ENCODE measurements at places on chromosomes 5 and 9.

DNA sequence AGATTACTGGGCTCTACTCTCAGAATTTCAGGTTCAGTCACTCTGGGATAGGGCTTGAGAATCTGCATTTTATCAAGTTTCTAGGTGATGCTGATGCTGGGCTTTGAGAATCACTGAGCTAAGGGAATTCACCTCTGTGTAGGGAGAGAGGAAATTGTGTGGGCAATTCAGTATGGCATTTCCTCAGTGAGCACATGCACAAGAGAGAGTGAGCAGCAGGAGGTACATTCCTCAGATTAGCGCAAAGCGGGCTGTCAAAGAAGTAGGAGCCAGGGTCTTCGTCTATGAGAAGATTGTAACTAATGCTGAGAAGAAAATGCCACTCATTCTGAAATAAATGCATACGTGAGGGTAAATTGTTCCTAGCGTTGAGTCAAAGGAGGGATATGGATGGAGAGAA, 175.9 kb downstream of the KIF4B start:
- DNase-seq, result no peak

DNA sequence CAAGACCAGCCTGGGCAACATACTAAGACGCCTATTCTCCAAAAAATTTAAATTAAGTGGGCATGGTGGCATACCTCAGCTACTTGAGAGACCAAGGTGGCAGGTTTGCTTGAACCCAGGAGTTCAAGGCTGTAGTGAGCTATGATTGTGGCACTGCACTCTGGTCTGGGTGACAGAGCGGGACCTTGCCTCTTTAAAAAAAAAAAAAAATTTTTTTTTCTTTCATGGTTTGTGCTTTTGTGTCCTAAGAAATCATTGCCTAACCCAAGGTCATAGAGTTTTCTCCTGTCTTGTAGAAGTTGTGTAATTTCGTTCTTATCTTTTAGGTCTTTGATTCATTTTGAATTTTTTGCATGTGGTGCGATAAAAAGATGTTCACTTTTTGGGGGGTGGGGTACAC, 12.3 kb downstream of the GPBP1 start:
- no peak for DNase-seq

- DNase-seq, result no peak
Observed at GRCh38 chr5:156528673-156529072, 201.7 kb downstream of the SGCD start.

- peak; percentile 75 for DNase-seq
Observed at GRCh38 chr9:134372581-134373267, 46.5 kb downstream of the RXRA start.

- DNase-seq, result peak; percentile 54
Observed at GRCh38 chr5:41869151-41869723, 988 bp downstream of the OXCT1 start.

DNA sequence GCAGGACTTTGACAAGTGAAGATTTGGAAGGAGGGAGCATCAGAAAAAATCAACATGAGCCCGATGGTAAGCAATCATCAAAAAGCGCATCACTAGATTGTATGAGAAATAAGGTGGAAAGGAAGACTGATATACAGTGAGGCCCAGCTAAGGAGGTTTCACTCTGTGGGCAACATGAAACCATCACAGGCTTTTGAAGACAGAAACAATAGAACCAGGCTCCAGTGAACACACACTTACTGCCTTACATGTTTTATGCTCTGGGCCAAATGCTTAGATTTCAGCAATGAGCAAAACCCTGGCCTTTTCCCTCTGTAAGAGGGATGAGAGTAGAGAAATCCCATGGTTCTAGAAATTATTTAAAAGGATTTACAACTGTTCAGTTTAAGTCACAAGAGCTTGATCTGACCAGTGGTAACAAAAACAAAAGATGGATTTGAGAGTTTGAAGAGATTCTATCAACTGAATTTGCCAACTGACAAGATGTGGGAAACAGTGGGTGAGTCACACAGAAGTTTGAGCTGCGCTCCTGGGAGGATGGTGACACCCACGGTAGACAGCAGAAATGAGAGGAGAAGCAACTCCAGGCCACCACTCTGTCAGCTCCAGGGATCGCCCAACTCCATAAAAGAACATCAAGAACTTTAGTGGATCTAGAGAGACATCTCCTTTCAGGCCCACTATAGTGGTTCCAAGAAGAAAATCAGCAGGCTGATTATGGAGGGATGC, 261.8 kb downstream of the MCTP1 start:
- DNase-seq, result no peak

GRCh38 chr9:132732326-132733259, 62.3 kb downstream of the GTF3C4 start:
- DNase-seq, result no peak

GRCh38 chr9:76609285-76610010, 150.5 kb downstream of the GCNT1 start:
- DNase-seq, result no peak

- no peak for DNase-seq
Observed at GRCh38 chr9:97064176-97064575, 25.2 kb upstream of the CTSV start.

DNA sequence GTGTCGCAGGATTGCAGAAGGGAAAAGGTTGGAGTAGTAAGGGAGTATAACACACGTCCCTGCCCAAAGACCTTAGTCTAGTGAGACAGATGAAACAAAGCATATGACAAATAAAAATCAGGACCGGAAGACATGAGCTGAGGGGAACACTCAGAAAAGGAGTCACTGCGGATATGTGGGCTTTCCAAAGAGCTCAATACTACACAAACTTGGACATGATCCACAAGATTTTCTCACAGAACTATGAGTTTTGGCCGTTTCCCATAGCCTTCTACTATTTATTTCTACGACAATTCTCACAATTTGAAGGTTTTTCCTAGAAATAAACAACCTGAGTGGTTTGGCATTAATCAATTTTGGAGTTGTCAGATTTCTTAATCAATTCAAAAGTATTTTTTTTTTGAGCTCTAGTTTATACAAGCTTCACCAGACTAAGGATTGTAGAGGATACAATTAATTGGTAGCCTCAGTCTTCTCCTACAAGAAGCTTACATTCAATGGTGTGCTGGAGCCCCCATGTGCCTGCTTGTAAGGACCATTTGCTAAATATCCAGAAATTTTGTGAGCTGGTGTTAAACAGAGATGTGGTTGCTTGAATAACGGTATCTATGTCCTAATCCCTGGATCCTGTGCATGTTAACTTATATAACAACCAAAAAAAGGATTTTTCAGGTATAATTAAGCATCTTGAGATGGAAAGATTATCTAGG, 91.4 kb downstream of the ADAMTS12 start:
- no peak for DNase-seq

- no peak for DNase-seq
Observed at GRCh38 chr9:116298878-116299391, 145.3 kb downstream of the PAPPA start.

DNA sequence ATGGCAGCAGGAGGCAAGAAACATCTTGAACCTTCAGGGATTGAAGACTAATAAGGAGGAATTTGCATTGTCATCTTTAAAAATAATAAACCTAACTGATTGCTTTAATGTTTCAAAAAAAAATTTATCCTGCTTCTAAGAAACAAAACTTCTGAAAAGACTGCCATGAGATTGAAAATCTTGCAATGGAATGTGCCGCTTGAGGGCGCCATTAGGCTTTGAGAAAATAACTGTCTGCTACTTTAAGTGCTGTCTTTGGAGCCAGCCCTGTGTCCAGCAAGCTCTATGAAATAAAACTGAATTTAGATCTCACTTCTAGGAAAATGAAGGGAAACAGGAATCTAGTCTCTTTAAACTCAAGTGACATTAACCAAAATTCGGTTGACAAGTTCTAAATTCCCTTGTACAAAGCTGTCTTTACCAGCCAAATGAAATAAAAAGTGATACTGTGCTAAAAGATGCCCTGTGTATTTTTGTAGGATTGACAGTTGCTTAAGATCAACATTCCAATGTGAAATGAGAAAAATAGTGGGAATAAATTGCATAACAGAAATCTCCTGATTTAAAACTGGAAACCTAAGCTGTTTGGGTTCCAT, 79.4 kb downstream of the ESM1 start:
- no peak for DNase-seq

GRCh38 chr5:142107736-142108431, 695 bp upstream of the NDFIP1 start:
- DNase-seq, result no peak

GRCh38 chr9:124332361-124333202, 74.8 kb downstream of the NEK6 start:
- no peak for DNase-seq

DNA sequence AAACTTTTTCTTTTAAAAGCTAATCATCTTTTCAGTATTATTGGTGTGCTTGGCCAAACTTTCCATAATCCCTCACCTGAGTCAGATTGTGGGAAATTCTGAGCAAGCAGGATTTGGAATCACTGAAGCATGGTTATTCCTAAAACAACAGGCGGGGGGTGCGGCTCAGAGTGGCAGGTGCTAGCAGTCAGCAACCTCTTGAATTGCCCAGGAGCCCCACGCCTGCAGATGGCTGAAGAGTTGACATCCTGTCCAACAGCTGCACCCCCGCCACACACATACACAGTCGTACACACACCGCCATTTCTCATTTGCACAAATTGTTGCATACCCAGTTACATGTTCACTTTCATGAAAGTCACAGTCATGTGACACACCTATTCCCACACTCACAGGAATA, 96.6 kb downstream of the LHX2 start:
- no peak for DNase-seq

- DNase-seq, result no peak
Observed at GRCh38 chr9:92661127-92661526, 8.8 kb downstream of the IPPK start.

- DNase-seq, result no peak
Observed at GRCh38 chr5:124280079-124280478, 466.4 kb downstream of the ZNF608 start.

DNA sequence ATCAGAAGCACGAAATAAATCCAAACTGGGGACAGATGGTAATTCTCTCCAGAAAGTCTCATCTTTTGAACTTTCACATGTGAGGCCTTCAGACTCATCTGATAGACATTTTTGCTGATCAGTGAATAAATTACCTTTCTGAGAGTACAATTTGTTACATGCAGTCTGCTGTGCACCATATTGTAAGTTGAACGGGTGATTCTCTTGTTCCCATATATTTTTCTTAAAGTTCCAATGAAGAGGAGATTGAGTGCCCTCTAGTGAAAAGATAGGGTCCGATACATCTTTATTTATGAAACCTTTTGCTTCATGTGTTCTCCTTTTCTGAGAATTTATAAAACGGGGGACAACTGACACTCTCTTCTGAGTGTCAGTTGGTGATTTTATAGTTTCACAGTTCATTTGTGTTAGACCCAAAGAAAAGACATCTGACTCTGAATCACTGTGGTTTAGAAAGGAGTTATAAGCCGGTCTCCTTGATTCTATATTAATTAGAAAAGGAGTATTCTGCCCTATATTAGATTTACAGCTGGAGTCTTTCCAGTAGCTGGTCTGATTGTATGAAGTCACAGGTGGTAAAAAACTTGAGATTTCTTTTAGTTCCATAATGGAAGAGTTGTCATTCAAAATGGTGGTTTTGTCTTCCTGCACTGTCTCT, 30.4 kb downstream of the GNG10 start:
- DNase-seq, result no peak

- no peak for DNase-seq
Observed at GRCh38 chr5:10518347-10518746, 45.5 kb upstream of the ANKRD33B start.

DNA sequence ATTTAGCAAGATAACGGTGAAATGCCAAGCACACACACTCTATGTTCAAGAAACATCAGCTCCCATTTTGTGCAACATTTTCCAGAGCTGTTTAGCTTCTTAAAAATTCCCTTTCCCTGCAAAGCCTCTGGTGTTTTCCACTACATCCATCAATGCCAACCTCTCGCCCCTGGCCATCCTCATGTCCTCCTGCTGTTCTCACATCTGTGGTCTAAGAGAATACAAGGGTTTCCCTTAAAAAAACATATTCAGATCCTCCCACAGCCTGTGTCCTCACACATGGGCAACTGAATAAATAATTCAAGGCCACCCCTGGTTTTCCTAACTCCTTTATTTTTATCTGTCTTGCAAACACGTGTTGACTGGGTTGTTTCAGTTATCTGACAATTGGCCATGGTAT, 70.3 kb downstream of the PAPPA start:
- DNase-seq, result no peak

DNA sequence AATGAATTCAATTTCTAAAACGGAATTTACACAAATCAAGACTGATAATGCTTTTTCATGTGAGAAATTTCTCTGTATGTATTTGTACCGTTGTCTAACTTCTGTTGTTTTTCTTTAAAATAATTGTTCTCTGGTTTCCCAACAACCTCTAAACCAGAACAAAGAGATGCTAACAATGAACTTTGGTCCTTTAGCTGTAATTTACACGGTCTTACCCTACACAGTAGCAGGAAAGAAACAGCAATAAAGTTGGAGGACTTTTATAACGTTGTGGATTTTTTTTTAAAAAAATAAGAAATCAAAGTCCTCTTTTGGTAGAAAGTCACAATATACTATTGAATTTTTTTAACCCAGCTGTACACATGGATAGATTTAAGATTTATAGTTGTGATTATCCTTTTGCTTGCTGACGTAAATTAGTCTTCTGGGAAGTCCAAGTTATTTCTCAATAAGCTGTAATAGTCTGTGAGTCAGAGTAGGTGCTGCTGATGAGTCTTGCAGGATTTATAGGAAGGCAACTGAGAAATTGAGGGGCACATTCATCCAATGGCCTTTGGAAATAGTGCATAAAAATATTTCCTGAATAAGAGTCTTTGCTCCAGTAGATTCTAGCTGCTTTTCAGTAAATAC, 76.8 kb upstream of the PCSK1 start:
- DNase-seq, result no peak

DNA sequence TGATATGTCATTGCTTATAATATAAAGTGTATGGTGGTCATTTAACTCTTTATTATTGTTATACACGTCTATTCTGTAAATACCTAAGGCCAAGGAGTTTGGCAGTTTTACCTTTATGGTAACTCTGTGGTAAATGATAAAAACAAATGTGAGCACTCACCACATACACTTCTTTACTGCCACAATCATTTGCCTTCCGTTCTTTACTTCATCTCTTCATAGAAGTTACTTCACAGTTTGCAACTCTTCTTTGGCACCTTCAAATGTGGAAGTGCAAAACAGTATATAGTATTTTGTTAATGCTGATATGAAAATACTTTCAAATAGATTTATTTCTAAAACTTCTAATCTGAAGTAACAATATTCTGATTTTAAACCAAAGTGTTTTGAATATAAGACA, 4.4 kb upstream of the MEF2C start:
- no peak for DNase-seq

GRCh38 chr9:77271023-77271690, 93.8 kb downstream of the VPS13A start:
- no peak for DNase-seq

GRCh38 chr9:111231801-111232580, 98.0 kb downstream of the OR2K2 start:
- no peak for DNase-seq

DNA sequence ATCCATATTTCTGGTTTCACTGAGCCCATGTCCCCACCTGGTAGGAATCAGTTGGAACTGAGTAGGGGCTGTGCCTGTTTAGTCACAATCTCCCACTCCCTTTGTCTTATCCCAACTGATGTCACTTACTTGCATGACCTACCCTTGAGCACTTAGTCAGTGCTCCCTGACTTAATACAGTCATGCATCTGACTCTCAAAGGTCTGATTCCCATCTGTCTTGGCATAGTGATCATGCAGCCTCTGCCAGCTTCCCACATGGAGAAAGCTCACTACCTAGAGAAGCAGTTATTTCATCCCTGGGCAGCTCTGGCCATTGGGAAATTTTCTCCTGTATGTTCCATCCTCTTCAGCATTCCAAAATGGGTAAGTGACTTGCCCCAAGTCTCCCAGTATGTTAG, 24.8 kb downstream of the ABLIM3 start:
- no peak for DNase-seq

GRCh38 chr9:18493451-18493993, 19.6 kb downstream of the ADAMTSL1 start:
- no peak for DNase-seq

- DNase-seq, result no peak
Observed at GRCh38 chr9:86637515-86637914, 283.3 kb upstream of the TUT7 start.
